ENCODE measurements at places on chromosomes 12 and 14.

GRCh38 chr14:96102081-96102856, 63.1 kb downstream of the C14orf132 start:
- DNase-seq: no peak

DNA sequence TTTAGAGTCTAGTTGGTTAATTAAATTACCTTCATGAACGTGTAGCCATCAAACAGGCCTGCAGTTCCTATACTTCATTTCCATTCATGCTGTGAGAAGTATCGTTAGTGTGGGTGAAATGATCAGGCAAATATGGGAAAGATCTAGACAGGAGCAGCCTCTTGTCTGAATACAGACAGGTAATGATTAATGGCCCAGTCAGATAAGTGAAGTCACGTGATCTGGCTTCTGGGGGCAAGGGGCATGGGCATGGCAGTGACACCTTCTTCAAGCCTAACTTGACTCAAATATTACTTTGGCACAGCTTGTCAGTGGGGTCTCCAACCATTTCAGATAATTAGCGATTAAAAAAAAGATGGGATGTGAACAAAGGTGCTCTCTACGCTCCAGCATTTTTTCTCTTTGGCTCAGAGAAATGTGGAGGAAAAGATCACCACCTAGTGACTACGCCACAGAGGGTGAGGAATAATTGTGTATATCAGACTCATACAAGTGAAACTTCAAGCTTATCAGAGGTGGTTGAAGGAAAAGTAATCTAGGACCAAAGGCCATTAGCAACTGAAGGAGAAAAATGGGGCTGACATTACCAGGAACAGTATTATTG, 17.8 kb downstream of the GUCY2C start:
- DNase-seq: no peak

DNA sequence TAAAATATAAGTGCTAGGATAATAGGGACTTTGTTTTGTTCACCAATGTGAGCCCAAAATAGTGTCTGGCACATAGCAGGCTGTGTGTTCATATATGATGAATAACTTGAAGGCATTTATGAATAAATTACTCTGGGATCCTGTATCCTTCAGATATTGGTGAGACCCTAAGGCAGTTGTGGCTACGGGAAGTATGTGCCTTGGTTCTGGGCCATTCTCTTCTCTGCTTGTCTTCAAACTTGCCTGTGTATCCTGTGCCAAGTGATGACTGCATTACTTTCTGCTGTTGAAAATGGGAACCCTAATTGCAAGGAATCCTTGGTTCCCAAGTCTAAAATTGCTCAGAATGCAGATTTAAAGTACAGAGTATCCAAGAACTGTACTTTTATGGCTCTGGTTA, 67.6 kb upstream of the KTN1 start:
- DNase-seq: no peak

DNA sequence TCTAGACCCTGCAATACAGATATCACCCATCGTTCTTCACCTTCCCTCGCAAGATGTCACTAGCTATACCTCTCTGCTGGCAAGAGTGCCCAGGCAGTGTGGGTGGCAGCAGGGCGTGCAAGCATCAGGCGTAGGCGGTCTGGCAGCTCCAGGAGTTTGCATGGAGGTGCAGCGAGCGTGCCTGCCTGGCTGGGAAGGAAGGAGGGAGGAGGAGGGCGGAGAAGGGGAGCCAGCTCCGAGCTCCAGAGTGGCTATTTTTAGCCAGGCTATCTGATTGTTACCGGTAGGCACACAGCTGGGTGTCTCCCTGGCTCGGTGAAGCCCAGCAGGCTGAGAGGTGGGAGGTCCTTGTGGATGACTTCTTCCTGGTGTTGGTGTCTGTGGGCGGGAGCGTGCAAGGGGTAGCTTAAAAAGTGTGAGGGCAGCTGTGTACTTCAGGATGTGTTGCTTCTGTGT, 6.2 kb downstream of the FOXJ2 start:
- DNase-seq: peak; percentile 79

DNA sequence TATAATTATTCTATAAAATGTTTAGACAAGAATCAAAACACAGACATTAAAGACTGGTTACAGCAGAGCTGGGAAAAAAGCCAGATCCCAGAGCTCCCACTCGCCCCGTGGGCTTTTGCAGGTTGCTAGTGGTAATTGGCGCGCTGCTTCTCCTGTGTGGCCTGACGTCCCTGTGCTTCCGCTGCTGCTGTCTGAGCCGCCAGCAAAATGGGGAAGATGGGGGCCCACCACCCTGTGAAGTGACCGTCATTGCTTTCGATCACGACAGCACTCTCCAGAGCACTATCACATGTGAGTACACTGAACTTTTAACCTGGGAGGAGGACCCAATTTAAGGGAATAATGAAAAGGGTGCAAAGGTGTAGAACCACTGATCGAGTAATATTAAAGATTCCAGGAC, 7.5 kb downstream of the TMEM52B start:
- peak; percentile 60 for DNase-seq

DNA sequence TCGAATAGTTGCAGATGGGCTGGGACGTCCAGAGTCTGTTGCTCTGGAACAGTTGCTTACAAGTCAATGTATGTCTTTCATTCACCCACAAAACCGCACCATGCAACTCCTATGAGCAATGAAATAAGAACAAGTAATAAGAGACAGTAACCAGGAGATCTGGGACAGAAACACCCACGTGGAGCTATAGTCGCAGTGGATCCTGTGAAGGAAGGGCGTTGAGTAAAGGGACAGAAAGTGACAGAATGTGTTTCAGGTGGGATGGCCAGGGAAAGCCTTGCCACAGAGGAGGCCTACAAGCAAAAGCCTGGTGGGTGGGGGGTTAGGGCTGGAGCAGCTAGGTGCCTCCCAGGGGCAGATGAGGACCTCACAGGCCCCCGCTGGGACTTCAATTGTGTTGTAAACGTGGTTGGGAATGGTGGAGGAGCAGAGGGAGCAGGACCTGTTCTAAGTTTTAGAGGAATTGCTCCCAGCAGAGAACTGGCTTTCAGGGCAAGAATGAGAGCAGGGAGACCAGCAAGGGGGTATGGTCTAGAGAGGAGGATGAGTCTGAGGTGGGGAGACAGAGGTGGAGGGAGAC, 86.7 kb upstream of the FZD10 start:
- DNase-seq: no peak

GRCh38 chr12:14975457-14975856, 2.6 kb downstream of the PDE6H start:
- no peak for DNase-seq

GRCh38 chr12:119840168-119840567, 37.0 kb downstream of the CIT start:
- no peak for DNase-seq

DNA sequence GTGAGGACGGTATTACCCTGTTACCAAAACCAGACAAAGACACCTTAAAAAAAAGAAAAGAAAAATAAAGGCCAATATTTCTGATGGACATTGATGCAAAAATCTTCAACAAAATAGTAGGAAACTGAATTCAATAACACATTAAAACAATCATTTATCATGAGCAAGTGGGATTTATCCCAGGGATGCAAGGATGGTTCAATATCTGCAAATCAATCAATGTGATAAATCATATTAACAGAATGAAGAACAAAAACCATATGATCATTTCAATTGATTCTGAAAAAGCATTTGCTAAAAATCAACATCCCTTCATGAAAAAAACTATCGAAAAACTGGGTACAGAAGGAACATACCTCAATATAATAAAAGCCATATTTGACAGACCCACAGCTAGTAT, 32.3 kb upstream of the ATP2B1 start:
- DNase-seq: no peak

DNA sequence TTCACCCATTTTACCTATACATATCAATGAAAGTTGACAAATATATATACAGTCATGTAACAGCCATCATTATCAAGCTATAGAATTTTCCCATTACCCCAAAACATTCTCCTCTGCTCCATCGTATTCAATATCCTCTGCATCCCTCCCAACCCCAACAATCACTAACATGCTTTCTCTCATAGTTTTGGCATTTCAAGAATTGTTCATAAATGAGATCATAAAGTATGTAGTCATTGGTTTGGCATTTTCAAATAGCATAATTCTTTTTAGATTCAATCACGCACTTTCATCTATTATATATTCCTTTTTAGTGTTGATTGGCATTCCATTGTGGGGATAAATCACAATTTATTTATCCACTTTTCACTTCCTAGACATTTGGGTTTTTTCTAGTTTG, 866.0 kb upstream of the TMEM132C start:
- no peak for DNase-seq

GRCh38 chr12:119593578-119594398, at the start of gene TMEM233:
TMEM233 (plus strand) TSS chr12:119593774; CDS start chr12:119593849, 75 bp downstream.
- DNase-seq: peak; percentile 86

GRCh38 chr12:130569521-130569920, 146.6 kb downstream of the RIMBP2 start:
- no peak for DNase-seq

DNA sequence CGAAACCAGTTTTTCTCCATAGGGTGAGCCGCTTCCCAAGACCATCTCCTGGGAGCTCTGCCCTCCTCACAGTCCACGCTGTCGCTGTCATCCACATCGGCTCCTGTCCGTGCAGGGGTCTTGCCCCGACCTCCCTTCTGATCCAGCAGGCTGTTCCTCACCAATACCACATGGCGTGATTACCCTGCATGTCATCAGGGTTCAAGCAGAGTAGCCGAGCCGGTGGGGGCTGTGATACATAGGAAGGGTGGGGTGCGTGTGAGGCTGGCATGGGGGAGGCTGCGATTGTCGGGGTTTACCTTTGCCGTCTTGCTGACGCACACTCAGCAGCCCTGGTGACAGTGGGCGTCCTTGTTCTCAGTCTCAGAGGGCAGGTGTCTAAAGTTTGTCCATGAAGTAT, 17.0 kb downstream of the TEDC1 start:
- DNase-seq: no peak

GRCh38 chr12:88579601-88580050, 645 bp downstream of the KITLG start:
- peak; percentile 45 for DNase-seq

DNA sequence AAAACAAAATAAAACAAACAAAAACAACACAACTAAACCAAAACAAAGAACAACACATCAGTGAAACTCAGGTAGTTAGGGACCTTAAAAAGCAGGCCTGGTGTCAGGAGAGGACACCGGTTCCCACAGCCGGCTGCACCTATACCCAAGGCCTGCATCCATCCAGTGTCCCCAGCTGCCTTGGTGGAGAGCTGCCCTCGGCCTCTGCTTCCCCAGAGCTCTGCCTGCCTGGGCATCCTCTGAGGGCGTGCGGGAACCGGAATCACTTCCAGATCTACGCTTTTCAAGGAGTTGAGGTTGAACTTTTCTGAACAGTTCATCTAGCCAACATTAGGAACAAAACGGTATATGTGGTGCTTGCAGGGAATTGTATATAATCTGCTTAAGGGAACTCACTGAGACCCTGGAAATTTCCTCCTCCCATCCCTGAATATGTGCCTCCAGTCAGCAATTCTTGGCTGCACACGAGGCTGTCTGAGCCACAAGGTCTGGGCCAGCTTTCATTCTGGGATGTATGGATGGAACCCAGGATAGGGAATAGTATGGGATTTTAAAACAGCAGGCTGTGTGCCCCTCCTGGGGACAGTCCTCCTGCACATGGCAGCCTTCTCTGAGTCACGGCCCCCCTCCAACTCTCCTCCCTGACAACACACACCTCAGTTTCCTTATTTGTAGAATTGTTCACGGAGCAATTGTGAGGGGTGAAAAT, 319.0 kb upstream of the RTL1 start:
- DNase-seq: no peak

DNA sequence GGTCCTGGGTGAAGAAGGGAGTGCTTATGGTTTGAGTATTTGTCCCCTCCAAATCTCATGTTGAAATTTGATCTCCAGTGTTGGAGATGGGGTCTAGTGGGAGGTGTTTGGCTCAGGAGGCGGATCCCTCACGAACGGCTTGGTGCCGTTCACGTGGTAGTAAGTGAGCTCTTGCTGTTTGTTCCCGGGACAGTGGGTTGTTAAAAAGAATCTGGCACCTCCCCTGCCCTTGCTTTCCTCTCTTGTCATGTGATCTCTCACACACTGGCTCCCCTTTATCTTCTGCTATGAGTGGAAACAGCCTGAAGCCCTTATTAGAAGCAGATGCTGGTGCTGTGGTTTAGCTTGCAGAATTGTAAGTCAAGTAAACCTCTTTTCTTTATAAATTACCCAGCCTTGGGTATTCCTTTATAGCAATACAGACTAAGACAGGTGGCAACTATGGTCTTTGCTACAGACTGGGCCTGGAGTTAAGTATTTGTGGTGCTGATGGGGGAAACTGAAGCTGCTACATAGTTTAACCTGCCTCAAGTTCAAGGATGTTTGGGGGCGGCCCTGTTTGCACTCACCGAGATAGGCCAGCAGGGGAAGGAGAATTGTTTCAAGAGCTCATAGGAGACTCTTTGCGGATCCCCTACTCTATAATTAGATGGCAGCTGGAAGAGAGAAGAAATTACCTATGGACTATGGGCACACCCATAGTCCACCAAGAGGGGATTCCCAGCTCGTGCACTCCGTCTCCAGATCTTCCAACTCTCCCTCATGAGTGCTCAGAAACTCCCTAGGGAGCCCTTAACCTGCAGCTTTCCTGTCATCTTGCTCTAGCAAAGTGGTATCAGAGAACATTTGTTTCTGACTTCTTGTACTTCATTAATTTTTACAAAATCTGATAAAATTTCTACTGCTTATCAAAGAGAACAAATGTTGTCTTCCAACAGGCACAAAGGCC, 164.6 kb downstream of the SLC15A5 start:
- no peak for DNase-seq

GRCh38 chr14:52117111-52117832, 48.4 kb upstream of the NID2 start:
- no peak for DNase-seq

DNA sequence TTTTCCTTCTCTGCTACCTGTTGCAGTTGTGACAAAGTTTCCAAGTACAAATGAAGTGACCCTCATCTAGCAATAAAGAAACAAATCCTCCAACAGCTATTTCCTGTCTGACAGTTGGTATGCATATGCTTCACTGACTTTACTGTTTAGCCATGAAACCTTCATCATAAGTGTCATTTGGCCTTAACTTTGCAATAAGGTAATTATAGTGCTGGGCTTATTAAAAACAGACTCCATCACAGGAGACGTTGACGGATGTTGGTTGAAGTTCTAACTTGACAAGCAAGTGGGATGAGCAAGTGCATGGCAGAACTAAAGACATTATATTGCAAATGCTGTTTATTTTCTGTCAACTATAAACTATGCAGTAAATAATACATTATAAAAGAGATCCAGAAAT, 425.2 kb downstream of the RPS29 start:
- no peak for DNase-seq

DNA sequence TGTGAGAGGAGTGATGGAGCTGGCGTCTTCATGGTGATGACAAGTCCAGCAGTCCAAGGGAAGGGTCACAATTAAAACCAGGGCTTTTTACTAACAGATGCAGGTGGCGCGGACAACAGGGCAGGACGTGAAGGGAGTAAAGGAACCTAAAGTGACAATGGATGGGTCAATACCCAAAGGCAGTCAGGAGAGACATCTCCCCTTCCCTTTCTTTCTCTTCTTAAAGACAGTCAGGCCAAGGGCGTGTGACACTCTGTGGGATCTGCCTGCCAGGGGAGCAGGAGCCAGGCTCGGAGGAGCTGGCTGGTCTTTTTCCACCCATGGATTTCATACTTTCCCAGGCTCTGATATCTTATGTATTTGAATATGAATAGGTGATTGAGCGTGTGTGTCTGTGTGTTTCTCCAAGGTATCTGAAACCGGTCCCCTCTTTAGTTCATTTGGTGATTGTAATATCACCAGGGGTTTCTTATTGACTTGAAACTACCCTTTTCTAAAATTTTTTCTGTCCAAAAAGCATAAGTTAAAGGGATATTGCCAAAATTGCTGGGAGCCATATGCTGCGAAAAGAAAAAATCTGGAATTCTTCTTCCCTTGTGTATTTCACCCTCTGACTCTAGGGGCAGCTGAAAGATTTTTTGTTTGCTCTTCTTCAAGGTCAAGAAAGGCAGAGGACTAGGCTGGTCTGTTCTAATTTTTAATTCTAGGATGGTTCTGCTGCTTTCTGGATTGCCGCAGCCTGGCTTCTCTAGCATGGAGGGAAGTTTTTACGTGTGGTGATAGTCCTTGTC, 61.8 kb downstream of the FBXL14 start:
- DNase-seq: no peak

Data from right cardiac atrium (tissue), 5 donors.